Stimulated activated CD8-positive, alpha-beta memory T cell treated with anti-CD3 and anti-CD28 coated beads, Interleukin-7, amount 100 ng/mL, for 4 hours (primary cell): ENCODE measurements at places on chromosomes 7 and 10.

- no peak for DNase-seq
These were observed 140.4 kb upstream of the MAGI2 start for GRCh38 chr7:79593866-79594301.

GRCh38 chr10:69088801-69089501, 1.0 kb downstream of the SRGN start:
- no peak for DNase-seq

DNA sequence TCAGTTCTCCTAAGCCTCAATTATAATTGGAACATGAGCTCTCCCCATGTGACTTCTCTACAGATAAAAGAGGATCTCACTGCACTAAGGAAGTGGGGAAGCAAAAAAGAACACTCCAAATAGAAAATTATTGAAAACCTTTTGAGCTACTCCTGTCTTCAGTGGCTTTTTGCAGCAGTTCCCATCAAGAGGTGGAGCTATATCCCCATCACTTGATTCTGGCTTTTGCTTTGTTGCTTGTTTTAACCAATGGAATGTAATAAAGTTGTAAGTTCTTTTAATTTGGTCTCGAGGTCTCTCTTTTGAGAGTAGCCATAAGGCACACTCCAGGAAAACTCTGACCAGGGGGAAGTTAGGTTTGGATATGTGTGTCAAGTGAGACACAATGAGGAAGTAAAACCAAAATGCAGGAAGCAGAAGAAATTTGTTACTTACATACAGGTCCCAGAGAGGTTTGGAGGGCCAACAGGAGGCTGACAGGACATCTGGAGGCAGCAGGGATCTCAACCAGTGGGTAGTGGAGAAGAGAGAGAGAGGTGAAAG, 569.4 kb downstream of the HTR7 start:
- no peak for DNase-seq

GRCh38 chr7:25770235-25770634, 381.8 kb upstream of the NFE2L3 start:
- DNase-seq, result no peak

DNA sequence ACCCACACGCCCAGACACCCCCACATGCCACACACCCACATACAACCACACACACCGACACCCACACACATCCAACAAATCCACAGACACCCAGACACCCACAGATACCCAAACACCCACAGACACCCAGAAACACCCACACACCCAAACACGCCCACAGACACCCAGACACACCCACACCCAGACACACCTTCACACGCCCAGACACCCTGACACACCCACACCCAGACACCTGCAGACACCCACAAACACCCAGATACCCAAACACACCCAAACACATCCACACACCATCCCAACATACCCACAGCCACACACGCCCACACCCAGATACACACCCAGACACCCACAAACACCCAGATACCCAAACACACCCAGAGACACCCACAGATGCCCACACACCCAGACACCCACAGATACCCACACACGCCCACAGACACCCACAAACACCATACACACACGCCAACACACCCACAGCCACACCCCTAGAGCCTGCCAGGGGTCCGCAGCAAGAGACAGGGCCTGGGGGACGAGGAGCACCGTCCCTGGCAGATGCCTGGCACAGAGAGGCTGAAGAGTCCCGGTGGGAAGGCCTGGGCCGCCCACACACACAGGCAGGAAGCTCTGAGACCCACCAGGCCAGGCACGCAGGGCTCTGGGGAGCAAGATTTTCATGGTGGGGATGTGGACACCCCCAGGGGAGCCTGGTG, 28.5 kb downstream of the CYP2W1 start:
- no peak for DNase-seq

DNA sequence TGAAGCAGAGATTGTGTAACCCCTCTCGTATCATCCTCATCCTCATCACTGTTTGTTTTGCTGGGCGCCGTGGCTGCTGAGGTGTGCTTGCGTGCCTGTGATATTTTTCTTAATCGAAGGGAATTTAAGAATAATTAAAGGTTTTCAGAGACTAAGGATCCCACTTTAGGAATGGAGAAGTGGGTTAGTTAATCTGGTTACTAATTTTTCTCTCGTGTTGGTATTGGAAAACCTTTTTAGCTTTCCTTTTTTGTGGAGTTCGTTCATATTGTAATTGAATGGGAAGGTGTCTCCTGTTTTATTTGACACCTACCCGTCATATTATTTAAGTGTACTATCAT, 1.3 kb downstream of the UBN2 start:
- no peak for DNase-seq

DNA sequence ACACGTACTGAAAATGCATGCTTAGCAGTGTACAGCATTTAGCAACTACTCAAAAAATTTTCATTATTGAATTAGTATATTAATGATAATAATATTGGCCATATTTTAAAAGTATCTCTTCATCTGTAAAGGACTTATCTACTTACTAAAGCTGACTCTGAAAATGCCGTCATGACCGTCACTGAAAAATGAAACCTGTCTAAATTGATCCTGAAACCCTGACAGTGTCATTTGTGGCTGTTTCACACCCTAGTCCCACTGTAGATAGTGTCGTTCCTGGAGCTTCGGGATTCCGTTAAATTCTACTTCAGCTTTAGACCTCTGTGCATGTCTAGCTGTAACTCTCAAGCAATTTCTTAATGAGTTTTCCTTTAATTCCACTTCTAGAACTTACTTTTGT, 35.8 kb upstream of the EZH2 start:
- no peak for DNase-seq

DNA sequence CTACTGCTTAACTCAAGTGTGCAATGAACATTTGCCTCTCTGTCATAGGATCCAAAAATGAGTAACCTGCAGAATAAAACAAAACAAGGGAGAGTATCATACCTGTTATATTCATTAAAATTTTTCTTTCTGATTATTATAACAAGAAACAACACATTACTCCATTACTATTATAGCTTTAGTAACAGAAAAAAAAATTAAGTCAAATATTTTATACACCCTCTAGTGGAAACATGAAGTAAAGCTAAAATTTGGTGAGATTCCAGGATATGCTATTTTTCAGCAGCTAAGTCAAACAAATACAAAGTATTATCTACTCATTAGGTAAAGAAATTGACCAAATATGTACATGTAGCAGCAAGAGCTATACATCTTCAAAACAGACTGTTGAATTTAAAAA, 56.3 kb downstream of the PDZD8 start:
- no peak for DNase-seq

DNA sequence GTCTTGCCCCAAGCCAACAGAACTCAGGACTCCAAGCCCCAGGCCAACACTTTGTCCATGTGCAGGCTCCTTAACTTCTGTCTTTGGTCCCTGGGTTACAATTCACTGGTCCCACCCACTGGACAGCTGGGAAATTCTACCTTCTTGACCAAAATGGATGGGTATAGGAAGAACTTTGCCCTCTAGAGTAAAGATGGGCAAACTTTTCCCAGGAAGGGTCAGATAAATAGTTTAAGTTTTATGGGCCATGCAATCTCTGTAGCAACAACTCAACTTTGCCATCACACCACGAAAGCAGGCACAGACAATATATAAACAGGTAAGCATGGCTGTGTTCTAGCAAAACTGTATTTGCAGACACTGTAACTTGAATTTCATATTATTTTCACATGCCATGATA, 147.1 kb downstream of the PLXNA4 start:
- no peak for DNase-seq

- DNase-seq, result no peak
These were observed 98.6 kb upstream of the LYZL2 start for GRCh38 chr10:30728127-30728526.

GRCh38 chr10:29630205-29631048, 4.3 kb downstream of the SVIL start:
- DNase-seq, result no peak

DNA sequence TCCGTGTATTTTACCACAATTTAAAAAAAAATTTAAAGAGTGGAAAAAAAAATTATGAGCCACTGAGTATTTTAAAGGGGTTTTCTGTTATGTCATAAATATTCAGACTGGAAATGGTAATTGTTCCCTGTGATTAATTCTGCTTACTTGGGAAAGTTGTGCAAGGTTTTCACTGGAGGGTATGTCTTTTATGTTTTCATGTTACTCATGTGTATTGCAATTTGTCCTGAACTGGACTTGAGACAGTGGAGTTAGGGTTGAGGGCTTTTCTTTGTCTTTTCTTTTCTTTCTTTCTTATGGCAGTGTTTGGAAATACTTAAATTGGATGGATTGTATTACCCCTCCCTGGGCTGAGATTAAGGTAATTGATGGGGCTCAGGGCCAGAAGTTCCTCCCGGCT, 257.7 kb downstream of the BAMBI start:
- no peak for DNase-seq

- DNase-seq, result no peak
These were observed 69.6 kb upstream of the LEP start for GRCh38 chr7:128171342-128171918.

DNA sequence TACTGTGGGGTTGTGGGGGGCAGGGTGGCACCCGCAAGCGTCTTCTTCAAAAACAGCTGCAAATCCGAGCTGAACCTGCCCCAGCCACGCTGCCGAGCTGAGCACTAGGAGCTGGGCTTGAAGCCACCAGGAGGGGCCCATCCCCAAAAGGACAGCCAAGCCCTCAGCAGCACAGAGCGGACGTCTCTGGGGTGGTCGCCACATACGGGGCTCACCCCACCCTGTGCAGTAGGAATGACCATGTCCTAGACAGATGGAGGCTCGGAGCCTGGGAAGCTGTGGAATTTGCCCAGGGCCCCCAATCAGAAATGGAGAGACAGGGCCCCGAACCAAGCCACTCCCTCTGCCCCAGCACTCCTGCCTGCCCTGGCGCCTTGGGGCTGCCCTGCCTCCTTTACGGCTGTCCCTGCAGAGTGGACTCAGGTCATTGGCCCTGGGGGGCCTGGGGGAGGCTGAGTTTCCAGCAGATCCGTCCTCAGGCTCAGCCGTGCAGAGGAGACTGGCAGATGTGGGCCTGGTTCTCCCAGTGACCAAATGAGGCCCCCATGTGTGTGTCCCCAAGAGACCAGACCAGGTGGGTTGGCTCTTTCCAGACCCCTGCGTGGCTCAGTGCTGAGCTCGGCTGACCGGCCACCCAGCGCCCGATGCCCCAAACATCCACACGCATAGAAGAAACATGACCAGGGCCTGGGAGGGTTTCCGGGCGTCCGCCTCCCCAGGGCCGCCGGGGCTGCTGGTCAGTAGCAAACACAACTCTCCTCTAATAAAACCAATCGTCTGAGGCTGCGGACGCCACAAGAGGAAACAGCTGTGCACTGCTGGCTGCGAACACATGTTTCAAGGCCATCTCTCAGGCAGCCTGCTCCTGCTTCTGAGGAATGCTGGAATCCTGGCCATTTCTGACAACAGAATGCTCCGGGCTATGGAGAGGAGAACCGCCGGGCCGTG, 54.9 kb downstream of the PDGFA start:
- no peak for DNase-seq

DNA sequence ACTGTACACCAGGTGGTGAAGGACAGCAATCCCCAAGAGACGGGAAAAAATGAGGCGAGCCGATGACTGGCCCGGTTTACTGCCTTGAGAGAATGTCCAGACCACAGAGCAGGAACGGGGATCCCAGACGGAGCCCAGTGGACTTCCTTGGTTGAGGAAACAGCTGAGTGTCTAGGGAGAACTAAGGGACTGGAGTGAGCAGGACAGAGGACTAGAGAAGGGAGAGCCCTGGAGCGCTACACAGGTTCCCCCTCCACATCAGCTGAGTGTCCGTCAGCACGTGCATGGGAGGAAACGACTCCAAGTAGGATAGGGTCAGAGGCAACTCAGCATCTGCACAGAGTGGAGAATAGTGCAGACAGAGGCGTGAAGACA, 7.1 kb upstream of the WDR86 start:
- DNase-seq, result no peak

DNA sequence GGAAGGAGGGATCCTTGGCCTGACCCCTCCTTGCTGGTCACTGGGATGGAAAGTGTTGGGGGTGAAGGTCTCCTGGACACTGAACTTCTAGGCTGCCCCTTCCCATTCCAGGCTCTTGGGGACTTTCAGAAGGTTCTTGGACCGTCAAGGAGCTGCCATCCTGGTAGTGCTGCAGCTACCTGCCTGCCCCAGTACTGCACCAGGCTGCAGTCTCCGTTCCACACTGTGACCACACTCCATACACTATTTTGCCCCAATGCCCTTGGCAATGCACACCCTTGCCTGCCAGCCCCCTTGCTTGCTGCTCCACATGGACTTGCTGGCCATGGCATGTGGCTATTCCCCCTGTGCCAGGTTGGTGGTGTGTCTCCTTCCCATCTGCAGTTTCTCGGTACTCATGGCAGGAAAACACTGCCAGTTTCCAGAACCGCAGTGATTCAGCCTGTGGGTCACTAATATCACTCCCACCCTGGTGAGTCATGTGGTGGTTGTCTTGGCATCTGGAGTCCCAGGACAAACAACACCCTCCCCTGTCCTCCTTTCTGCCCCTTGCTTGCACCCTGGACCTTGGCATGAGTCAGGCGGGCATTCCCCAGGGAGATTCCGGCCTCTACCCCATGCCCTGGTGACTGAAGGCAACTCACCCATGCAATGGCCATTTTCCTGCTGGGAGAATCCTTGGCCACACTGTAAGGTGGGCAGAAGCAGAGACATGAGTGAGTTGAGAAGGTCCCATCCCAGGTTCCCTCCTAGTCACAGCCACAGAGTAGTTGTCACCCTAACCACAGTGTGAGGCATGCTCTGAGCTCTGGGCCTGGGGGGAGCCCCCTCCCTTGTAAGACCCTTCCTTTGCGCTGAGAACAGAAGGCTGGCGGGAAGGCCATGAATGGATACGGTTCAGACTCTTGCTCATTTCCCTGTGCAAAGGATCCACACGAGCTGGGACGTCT, 32.8 kb downstream of the GOLGA7B start:
- DNase-seq, result no peak

DNA sequence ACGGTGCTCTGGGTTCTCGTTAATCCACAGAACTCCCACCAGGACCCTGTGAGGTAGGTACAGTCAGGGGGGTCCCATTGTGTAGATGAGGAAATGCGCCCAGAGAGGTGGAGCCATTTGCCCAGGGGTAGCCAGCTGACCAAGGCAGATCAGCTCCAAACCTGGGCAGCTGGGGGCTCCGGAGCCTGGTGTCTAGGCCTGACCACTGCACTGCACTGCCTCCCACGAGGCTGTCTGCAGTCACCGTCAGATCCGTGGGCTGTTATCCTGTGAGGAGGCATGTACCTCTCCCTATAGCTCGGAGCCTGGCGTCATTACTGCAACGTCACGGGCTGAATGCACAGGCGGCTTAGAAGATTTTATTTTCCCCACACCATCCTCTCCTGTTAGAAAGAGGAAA, 411.8 kb upstream of the FOXK1 start:
- no peak for DNase-seq

- no peak for DNase-seq
These were observed 26.1 kb downstream of the NOM1 start for GRCh38 chr7:156975620-156976019.

- DNase-seq, result no peak
These were observed 612.8 kb upstream of the MGMT start for GRCh38 chr10:128854204-128854603.

- DNase-seq, result no peak
These were observed 12.6 kb downstream of the DHX32 start for GRCh38 chr10:125868372-125868975.

DNA sequence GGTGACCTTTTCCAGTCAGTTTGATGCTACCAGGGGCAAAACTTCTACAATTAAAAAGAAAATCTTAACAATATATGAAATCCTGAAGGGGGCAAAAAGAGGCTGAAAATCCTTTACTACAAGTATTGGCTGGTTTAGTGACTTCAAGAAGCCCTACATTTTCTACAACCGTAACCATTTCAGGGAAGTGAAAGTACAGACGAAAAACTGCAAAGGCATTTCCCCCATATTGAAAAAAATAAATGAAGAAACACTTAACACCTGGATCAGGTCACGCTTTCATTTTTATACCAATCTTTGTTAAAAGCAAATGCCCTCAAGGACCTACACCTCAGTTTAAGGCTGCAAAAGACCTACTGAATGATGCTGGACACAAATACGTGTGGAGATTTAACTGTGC, 38.6 kb downstream of the IL6 start:
- DNase-seq, result no peak
